ENCODE measurements at places on chromosomes 5 and 9.

GRCh38 chr9:124312290-124313265 is 54.8 kb downstream of the NEK6 start:
- DNase-seq = no peak

DNA sequence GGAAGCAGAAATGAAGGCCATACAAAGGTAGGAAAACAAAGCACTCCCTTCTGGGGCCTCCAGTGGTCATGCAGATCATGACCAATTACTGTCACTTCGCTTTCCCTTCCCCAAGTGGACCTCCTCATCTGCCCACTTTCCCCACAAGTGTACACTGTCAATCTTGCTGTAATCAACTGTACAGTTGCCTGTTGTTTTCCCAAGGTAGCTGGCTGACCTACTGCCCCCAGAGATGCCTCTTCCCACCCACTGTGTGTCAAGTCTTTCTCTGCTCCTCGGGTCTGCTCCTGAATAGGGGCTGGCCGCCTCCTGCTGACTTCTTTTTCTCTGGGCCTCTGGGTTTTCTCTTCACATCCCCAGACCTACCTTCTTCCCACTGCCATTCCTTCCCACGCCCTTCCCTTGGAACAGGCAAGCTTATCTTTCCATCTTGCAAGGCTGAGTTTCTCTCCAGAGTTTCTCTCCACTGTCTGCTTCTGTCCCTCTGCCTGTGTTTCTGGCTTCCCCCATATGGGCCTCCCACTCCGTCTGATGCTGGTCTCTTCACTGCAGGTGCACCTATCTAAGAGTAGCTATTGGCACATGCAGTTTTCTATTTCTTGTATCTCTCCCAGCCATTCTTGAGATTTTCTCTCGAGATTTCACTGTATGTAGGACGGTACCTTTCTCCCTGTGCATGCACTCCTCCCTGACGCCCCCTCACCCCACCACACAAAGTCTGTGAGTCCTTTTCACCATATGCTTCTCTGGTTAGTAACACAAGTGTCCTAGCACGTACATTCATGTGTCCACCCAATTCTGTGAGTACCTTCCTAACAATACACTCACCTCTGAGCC is 2.4 kb downstream of the ELL2 start:
- DNase-seq = peak; percentile 86

DNA sequence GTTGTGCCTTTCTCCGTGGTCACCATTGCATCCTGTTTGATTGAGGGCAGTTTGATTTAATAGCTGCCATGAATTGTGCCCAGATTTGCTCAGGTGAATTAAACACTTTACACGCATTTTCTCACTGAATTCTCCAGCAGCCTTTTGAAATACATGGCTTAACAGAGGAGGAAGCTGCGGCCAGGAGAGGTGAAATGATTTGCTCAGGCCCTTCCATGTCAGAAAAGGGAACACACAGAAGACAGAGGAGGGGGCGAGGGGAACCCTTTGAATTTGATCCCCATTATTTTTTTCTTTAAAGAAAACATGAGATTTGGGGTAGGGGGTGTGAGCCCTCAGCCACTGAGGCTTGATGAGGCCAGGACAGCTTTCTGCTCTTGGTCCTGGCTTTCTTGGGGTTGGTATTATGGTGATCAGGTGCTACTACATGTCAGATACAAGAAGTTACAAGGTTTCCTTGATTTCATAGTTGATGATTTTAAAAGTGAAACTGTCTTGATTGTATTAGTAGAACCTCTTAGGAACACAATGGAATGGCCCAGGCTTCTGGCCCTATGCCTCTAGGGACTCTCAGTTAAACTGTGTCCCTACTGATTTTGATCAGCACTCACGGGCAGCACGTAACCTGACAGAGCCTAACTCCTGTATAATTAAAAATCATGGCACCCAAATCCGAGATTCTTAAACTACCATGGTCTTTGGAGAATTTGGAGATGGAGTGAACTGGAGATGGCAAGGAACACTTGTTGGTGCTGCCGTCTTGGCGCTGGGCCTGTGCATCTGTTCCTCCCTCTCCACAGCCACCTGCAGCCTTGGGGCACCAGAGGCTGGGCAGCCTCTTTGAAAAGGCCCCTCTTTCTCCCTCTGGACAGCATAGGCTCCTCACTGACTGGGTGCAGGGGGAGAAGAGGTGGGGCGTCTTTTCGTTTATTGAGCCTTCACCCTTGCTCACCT is 107.9 kb downstream of the TRIO start:
- no peak for DNase-seq

DNA sequence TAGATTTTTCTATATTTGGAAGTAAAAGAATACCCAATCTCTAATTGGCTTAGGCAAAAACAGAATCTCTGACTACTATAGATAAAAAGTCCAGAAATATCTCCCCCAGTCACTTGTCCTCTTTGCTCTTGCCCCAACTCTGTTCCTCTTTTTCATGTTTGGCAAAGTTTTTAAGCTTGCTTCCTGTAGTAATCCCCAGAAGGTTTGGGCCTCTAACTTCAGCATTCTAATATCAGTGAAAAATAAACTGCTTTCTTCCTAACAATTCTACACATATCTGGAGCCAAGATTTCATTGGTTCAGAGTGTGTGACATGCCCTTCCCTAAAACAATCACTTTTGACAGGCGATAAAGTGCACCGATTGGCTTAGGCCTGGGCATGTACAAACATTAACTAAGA is 1680.3 kb downstream of the MAT2B start:
- DNase-seq = no peak

DNA sequence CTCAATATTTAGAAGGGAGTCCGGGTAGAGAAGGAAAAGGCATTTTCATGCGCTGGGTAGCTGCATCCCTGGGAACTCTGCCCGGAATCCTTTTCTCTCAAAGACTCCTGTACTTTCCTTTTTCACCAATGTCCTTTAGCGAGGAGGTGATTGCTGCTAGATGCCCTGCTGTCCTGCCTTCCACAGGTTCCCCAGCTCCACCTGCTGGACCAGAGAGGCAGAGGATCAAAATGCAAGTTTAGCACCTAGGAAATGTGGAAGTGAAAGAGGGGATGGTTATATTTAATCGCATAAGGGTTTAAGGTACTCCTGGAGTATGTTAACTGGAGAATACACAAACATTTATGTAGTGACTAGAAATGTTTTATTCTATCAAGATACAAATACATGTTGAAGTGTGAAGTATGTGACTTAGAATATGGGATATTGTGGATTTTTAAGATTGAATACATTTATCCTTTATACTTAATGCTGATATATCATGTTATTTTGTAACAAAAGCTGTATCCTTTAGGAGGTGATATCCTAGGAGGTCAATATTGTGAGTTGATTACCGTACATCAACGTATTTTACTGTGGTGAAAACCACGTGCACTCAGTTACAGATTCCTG is 145.7 kb downstream of the ARHGAP26 start:
- no peak for DNase-seq

GRCh38 chr9:80163889-80164288 is 592.1 kb downstream of the TLE4 start:
- DNase-seq = no peak

- no peak for DNase-seq
Observed at GRCh38 chr9:98365227-98365669, 109.8 kb upstream of the TBC1D2 start.

DNA sequence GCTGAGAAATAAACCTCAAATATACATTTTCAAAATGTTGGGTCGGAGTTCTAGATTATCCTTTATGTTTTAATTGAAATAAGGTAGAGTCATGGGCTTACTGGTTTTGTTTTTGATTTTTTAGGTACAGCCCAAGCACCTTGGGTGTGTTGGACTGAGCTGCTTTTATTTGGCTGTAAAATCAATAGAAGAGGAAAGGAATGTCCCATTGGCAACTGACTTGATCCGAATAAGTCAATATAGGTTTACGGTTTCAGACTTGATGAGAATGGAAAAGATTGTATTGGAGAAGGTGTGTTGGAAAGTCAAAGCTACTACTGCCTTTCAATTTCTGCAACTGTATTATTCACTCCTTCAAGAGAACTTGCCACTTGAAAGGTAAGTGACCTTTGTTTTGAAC is 3.6 kb downstream of the CCNG1 start:
- no peak for DNase-seq

GRCh38 chr5:90020575-90021538 is 388.7 kb downstream of the CETN3 start:
- peak; percentile 72 for DNase-seq

DNA sequence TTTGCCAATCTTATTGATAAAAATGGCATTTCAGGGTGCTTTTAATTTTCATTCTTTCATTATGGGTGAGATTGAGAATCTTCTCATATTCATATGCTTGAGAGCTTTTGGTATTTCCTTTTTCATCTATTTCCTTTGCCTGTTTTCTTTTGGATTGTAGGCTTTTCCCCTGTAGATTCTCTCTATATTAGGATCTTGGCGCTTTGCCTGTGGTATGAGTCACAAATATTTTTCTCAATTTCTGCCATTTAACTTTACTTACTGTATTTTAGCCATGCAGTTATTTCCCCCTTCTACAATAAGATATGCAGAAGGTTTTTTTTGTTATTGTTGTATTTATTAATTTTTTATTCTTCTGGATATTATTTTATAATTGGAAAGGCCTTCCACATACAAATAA is 21.5 kb upstream of the KLF9 start:
- DNase-seq = peak; percentile 47
